ENCODE measurements at places on chromosomes 11 and 22.

DNA sequence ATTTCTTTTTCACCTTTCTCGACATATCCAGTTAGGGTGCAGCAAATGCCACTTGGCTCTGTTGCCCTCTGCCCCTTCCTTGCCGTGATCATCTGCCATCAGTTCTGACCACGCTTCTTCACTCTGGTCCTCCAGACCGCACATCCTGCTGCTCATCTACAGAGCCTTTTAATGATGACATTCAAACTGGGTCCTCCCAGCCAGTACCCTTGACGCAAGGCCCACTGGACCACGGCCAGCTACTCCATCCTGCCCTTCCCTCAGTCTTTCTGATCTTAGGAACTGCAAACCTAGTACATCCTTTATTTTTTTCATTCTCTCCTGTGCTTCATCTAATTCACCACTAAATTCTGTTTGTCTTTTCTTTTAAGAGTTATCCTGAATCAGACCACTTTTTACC is 551.8 kb downstream of the NTM start:
- no peak for DNase-seq

- DNase-seq = no peak
These were observed 24.6 kb downstream of the VWCE start for GRCh38 chr11:61270354-61271076.

DNA sequence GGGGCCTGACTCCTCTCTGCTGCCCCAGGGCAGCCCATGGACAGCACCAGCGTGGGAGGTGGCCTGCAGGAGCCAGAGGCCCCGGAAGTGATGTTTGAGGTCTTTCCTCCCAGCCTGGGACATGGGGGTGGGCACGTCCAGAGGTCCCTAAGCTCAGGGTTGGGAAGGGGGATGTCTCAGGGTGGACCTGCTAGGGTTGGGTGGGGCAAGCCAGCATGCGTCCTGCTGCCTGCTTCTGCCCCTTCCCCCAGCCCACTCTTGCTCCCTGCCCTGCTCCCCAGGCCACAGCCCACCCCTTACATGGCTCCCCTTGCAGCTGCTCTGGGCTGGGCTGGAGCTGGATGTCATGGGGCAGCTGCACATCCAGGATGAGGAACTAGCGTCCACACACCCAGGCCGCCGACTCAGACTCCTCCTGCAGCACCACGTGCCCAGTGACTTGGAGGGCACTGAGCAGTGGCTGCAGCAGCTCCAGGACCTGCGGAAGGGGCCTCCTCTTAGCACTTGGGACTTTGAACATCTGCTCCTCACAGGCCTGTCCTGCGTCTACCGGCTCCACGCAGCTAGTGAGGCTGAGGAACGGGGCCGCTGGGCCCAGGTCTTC is 1.3 kb downstream of the FAM180B start:
- DNase-seq = no peak

GRCh38 chr11:114348200-114349191 is 51.8 kb downstream of the C11orf71 start:
- no peak for DNase-seq

GRCh38 chr22:24414523-24414922 is 12.9 kb upstream of the ADORA2A start:
- DNase-seq = no peak

DNA sequence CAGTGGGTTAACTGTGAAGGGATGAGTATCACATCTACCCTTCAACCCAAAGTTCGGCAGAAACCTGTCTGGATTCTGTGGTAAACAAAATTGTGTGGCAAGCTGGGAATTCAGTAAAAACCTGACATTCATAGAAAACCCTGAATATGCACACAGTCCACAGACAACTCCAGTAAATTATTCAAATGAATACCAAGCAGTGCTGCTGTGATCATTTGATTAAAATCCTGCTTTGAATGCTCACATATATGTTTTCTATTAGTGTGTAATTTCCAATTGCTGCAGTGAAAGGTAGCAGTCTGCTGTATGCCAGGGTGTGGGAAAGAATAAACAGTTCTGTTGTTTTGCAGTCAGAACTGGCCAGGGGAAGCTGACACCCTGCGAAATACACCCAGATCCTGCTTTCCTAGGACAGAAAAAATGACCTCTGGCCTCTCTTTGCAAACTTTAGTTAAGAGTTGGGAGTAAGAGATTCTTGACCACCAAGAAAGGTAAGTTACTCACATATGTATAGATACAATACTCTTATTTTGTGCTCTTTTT is 217.8 kb downstream of the FAM76B start:
- DNase-seq = no peak

DNA sequence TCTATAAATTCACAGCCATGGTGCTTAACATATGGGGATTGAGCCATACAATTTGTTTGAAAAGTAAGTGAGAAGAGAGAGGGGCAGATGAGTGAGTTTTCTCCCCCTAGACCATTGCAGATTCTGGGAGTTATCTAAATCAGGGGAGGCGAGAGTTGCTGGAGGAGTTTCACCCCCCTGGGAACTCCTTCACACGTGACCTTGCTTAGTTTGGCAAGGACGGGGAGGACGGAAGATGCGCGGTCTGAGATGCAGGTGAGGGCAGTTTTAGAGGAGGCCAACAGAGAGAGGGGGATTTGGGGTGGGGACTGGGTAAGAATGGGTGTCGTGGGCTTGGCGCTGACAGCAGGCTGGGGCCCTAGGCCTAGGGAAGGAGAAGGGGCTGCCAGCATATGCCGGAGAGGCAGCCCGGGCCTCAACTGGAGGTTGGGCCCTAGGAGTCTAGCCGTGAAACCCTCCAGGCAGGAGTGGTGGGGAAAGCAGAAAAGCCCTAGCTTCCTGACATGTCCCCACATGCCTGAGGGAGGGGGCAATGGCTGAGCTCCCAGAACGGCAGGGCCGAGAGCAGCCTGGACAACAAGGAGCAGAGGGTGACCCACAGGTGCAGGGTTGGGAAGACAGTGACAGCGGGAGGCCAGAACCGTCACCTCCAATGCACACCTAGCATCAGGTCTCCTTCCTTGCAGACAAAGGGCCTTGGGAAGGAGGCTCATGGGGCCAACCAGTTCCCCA is 63.9 kb downstream of the ELFN2 start:
- no peak for DNase-seq

DNA sequence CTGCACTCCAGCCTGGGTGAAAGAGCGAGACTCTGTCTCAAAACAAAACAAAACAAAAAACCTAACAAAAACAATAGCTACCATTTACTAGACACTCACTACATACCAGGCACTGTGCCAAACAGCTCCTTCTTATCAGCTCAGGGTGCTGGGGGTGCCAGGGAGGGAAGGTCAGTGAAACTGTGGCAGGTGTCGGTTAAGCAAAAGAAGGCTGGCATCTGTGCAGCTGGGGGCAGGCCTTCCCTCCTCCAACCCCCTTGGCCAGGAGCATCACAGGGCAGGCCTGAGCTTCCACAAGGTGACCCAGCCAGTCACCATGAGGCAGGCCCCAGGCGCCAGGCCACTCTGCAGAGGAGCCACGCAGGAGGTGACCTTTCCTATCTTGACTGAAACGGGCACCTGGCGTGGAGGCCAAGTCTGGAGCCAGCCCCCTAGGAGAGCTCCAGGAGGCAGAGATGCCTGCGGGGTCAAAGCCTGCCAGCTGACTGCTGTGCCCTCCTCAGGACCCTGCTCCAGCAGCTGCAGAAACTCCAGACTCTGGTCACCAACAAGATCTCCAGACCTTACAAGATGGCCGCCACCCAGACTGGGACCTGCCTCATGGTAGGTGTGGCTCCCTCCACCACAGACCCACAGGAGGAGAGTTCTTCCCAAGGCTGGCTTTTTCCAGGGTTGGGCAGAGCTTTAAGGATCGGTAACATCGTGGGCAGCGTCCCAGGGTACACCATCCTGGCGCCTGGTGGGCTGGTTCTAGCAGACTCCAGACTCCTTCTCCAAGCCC is 31.3 kb upstream of the DGKZ start:
- DNase-seq = no peak

DNA sequence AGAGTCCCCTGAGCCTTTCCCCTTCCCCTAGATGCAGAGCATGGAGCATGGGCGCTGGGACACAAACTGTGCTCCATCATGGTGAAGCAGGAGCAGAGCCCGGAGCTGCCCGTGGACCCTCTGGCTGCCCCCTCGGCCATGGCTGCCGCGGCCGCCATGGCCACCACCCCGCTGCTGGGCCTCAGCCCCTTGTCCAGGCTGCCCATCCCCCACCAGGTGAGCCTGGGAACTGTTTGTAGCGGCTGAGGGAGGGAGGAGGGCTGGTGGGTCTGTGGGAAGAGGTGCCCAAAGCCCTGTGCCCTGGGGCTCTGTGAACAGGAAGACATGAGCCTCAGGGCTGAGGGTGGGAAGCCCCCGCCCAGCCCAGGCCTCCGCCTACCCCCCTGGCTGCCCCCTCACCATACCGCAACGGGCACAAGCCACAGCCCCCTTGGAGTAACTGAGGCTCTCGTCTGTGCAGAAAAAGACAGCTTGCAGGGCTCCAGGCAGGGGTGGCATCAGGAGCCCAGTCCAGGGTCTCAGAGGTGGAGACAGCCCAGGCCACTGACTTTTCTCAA is 30.4 kb downstream of the CREB3L1 start:
- no peak for DNase-seq

DNA sequence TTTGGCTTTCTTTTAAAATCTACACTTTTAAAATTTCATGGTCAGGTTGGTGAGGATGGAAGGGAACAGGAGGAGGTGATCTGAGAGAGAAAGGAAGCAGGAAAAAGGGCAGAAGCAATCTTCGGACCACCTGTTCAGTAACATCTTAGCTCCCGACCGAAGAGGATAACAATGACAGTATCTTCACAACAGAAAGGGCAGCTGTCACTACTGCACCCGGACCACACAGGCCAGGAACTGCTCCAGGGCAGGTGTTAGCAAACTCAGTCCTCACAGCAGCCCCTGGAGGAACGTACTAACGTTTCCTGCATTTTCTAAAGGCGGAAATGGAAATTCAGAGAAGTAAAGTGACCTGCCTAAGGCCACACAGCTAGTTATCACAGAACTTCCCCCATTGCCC is 16.8 kb downstream of the PTPN5 start:
- DNase-seq = no peak

- DNase-seq = no peak
These were observed 71.3 kb downstream of the BBOX1 start for GRCh38 chr11:27111896-27112295.

- DNase-seq = peak; percentile 44
These were observed 28.8 kb downstream of the IGSF9B start for GRCh38 chr11:133927690-133928627.

- DNase-seq = no peak
These were observed 274.8 kb downstream of the NTM start for GRCh38 chr11:131645237-131645636.

GRCh38 chr22:37282385-37282677 is at the start of gene CYTH4:
CYTH4 (plus strand) TSS chr22:37282508; CDS start chr22:37282570, 62 bp downstream.
- peak; percentile 61 for DNase-seq

- no peak for DNase-seq
These were observed 73.0 kb downstream of the MICAL3 start for GRCh38 chr22:17951315-17951714.

GRCh38 chr11:114073828-114074381 is 14.4 kb downstream of the ZBTB16 start:
- DNase-seq = no peak

GRCh38 chr22:29202212-29203192 is 3.2 kb upstream of the EMID1 start:
- DNase-seq = no peak

GRCh38 chr11:1422481-1422880 is 32.7 kb downstream of the BRSK2 start:
- DNase-seq = no peak

DNA sequence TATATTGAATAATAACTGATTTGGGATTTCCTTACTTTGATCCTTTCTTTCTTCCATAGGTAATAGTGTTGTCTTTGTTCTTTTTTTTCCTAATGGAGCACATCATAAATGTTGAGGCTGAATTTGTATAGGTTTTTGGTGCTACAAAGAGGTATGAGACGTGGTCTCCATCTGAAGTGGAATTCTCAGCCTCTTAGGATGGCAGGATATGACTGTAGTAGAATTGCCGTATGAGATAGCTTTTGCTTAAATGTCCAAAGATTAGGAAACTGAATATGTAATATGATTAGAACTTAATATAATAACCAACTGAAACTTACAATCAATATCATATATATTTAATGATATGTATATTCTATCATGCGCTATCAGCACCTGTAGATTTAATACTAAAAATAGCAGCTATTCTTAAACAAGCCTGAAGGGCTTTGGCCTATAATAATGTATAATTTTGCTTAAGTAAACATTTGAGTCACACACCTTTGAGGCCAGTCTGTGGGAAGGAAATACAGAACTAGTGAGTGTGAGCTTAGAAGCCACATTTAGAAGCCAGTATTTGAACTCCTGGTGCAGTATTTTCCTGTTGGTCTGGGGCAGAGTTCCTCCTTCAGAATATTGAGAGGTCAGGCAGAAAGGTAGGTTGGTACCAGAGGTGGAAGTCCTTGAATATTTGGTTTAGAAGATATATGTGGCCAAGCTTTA is 62.6 kb downstream of the SWAP70 start:
- DNase-seq = no peak

DNA sequence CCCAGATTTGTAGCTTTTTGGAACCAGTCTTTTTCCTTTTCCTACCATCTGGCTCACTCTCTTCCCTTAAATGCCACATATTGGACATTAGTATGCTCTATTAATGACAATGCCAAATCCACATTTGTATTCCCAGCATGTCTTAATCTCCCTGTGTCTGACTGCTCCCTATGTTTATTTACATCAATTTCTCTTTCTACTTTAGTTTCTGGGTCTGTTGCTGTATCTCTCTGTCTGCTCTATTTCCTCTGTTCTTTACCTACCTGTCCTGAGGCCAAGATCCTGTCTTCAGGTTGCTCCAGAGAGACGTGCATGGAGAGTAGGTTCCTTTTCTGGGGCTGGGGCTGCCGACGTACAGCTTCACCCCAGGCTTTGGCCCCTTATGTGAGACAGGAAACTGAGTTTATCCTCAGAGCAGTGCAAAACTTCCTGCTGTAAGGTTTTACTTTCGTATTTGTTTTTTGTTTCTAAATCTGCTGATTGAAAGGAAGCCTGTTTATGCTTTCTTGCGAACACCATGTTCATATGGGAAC is 25.6 kb downstream of the OR2AG2 start:
- DNase-seq = peak; percentile 14

DNA sequence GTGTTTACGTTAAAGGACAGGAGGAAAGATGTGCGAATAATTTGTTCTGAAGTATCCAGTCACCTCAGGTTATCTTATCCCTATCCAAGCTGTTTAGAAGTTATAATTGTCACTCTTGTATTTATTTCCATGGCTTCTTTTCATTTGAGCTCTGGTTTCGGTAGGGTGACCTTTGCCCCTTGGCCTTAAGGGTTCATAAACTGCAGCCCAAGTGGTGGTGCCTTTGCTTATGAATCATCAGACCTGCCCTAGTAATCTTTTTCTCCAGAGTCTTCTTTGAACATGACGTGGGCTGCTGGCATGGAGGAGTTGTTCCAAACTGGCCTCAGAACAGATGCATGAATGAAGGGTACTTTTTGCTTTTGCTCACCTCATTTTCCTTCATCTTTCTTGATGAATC is 6.5 kb upstream of the CRYBB3 start:
- no peak for DNase-seq

DNA sequence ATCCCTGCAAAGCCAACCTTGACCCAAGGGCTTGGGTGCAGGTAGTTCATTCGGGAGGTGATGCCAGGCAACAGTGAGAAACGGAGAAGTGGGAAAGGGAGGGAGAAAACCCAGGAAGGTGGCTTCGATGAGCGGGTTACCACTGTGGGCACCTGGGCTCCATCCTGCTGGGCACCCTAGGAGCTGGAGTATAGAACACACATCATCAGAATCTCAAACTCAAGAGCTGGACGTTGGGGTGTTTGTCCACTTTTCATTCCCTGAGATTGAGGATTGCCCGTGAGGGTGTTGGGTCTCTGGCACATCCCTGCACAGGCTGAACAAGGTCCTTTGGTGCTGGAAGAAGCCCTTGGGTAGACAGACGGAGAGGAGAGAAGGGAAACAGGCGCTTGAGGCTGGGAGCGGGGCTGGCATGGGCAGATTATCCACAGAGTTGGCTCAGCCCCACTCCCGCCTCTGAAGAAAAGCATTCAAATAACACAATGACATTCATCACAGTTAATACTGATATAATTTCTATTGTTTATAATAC is 70.4 kb downstream of the LRRC32 start:
- no peak for DNase-seq
